ENCODE measurements at places on chromosomes 1 and 21.

DNA sequence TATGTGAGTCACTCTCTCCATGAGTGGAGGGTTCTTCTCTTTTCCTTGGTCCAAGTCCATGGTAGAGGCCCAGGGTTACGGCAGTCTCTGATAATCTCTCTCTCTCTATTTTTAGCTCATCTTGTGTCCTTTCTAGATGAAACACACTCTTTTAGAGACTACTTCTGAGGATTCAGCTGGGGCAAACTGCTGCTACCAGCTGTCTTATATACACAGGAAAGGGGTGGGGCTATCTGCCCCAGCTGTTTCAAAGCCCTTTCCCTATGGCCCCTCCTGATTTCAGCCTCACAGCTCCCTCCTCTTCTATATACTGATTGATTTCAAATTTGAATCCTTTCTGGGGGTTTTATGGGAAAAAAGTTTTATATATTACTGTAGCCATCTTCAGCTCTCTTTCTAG lies 324.8 kb downstream of the RWDD3 start:
- no peak for DNase-seq

DNA sequence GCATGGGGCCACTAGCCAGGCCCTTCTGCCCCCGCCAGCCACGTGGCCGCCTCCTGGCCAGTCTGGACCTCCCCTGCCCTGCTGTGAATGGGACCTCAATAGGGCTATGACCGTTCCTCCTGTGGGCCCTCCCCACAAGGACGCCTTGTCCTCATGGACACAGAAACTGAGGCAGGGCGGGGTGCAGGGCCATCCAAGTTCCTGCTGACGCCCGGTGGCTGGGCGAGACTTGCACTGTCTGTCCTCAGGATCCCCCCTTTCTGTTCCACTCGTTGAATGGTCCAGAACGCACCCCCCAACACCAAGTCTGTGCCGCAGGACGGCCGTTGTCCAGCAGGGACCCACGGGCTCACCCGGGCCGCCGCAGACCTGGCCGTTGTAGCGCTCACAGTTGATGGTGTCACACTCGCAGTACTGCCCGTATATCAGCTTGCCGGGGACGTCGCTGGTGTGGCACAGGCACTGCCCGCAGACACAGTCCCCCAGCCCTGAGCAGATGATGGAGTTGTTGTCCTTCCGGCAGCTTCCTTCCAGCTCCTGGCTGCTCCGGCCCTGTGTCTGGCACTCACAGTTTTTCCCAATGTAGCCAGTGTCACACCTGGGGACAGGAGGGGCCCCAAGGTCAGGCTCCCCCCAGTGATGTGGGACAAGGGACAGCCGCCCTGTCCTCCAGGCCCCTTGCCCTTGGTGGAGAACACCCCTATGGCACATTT lies 16.3 kb upstream of the PTTG1IP start:
- no peak for DNase-seq

DNA sequence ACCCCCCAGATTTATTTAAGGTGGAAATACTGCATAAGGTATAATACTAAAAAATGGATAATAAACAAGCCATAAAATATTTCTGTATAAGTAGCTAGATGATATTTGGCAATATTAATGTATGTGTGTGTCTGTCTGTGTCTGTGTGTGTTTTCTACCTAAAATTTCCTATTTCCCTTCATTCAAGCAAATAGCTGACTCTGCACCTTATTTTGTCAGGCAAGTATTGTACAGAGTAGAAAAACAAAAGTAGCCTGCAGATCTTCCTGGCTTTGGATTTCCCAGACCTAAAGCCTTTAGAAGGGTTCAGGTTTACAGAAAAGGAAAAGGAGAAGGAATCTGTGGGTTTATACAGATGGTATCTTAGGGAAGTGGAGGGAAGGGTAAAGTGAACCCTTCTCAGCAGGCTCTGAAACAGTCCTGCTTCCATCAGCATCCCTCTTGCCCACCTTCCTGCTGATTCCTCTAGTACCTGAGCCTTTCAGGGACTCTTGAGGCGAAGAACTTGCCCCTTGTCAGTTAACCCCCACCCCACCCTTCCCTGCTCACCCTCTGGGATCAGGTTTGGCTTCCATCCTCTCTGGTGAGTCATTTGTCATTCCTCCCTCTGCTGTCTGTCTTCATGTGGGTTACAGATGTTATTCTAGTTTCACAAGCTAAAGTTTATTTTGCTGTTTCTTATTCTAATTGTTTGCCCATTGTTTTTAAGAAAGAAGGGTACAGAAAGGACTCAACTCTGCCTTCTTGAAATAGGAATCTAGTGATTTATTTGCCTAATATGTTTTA lies 21.7 kb upstream of the RGS16 start:
- DNase-seq, result no peak

DNA sequence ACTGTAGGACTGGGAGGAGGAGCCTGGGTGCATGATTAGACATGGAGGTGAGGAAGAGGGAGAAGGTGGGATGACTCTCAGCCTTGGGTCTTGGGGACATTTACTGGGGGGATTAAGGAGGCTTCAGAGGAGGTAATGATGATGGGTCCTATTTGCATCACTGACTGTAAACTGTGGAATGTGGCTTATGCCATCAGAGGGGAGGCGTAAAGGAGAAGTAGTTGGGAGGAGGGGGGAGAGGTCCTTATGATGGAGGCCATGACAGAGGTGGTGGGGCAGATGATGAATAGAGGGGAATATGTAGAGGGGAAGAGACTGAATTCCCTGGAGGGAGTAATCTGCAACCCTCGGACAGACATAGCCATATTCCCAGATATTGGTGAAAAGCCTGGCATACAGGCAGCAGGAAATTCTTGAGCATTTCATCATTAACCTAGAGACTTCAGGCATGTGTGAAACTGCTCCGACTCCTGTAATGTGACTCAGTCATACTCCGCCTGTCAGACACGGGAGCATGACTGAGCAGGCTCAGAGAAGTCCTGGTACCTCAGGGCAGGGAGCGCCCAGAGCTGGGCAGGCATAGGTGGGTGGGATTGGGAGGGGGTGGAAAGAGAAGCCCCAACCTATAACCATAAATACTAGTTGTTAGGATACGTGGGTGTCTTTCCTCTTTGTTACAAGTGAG lies 8.0 kb upstream of the LCE5A start:
- no peak for DNase-seq

DNA sequence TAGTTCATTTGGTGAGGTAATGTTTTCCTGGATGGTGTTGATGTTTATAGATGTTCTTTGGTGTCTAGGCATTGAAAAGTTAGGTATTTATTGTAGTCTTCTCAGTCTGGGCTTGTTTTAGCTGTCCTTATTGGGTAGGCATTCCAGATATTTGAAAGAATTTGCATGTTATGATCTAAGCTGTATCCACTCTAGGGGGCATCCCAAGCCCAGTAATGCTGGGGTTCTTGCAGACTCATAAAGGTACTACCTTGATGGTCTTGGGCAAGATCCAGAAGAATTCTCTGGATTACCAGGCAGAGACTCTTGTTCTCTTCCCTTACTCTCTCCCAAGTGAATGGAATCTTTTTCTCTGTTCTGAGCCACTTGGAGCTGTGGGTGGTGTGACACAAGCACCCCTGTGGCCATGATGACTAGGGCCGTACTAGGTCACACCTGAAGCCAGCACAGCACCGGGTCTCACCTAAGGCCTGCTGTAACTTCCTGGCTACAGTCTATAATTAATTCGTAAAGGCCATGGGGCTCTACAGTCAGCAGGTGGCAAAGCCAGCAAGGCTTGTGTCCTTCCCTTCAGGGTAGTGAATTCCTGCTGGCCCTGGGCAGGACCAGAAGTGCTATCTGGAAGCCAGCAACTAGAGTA lies 74.8 kb upstream of the PDE4B start:
- no peak for DNase-seq

- DNase-seq, result no peak
Observed at GRCh38 chr1:198858033-198858432, 219.2 kb downstream of the PTPRC start.

DNA sequence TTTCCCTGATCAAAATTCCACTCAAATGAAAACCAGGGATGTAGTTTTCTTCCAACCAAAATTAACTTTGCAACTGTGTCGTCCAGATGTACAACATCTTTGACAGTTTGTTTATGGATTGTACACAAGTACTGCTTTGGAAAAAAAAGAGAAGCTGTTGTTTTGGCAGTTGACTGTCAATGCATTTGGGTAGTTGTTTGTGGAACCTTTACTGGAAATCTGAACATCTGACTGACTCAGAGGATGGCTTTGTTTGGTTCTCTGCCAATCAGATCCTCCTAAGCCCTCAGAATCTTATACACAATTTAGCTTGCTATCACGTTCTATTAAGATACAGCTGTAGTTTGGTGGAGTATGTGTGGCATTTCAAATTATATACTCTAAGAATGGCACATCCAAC lies 195.0 kb downstream of the KCNK2 start:
- no peak for DNase-seq

GRCh38 chr1:18463984-18464664 lies 16.6 kb upstream of the KLHDC7A start:
- no peak for DNase-seq

DNA sequence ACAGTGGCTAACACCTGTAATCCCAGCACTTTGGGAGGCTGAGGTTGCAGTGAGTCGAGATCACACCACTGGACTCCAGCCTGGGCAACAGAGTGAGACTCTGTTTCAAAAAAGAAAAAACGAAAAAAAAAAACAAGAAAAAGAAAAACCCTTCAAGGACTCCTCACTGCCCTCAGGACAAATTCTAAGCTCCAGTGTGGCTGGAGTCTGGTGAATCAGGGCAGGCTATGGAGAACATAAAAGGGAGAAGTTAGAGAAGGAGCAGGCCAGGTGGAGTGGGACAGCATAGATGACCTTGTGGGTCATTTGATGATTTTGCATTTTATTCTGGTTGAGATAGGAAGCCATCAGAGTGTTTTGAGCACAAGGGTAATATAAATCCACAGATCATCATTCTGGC lies 12.5 kb upstream of the UAP1 start:
- no peak for DNase-seq

GRCh38 chr1:167132301-167133010 lies 38.6 kb downstream of the STYXL2 start:
- no peak for DNase-seq

DNA sequence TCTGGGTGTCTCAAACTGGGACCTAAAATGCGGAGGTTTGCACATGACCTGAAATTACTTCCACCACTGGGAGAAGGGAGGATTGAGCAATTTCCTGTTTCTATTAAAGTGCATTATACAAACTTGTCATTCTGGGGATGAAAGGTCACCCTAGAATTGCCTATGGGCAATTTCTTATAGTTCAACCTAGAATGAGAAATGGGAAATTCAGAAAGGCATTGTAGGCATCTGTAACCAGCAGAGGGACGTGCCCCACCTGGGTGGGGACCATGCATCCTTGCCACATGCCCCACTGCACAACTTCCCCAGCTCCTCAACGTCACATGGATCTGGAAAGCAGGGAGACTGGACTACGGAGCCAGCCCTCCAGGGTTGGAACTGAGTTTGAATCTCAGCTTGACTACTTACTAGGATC lies 47.0 kb downstream of the MRPL39 start:
- DNase-seq, result no peak

DNA sequence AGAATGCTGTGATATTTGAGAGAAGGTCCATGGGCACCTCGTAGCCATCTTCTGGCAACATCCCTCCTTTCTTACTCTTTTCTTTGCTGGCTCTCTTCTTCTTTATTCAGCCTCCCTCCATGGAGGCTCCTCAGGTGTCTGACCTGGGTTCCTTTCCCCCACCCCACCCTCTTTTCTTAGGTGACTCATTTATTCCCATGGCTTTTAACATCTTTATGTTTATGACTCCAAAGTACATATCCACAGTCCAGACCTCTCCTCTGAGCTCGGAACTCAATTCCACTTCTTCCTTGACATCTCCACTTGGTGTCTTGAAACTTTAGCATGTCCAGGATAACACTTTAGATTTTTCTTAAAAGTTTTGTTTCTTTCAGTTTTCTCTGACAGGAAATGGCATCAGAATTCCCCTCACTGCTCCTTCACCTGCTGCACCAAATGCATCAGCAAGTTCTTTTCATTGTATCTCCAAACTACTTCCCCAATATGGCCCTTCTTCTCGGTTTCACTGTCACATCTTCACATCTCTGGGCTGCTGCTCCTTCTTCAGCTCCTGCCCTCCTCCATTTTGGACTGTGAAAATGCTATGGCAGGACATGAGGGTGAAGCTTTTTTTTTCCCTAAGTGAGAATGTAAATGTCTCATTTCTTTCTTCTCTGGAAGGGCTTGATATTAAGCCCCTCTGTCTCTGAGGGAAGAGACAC lies 95.9 kb downstream of the GIPC2 start:
- no peak for DNase-seq

DNA sequence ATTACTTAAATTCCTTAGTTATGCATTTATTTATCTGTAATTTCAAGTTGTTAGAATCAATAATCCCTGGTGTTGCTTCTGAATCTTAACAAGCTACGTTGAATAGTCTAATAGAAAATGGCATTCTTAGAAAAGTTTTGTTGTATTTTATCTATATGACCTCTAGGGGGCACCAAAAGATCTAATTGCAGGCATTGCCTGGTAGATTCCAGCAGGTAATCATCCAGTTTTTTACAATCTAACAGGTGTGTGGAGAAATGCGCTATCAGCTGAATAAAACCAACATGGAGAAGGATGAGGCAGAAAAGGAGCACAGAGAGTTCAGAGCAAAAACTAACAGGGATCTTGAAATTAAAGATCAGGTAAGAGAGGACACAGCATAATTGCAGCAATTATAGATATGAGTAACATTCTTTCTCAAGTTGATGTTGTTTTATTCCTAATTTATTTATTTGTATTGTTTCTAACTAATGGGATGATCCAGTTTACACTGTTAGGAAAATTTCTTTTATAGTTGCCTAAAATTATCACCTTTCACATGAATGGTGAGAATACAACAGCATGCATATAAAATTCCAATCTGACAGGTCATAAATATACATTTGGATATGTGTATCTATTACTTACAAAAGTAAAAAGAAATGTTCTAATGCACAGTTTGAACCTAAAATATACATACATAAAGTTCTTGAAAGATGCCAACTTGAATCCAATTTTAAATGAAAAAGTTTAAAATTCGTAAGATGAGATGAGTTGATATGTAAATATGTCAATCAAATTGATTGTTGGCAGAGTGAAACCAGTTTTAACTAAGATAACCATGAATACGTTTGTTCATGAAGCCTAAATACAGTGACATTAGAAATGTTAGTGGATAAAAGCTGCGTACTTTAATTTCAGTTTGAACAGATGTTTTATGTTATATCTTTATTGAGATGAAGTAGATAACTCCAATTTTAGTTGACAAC lies 88.4 kb downstream of the SDCCAG8 start:
- no peak for DNase-seq

GRCh38 chr1:94920061-94920460 lies 6.8 kb downstream of the CNN3 start:
- no peak for DNase-seq

GRCh38 chr1:242522996-242523718 lies 1.3 kb downstream of the PLD5 start:
- DNase-seq, result no peak
